Muscle of back (tissue), 13 donors: ENCODE measurements at places on chromosomes 7 and 10. TPM values are rescaled to one million over a fixed set of nuclear protein-coding genes. Genes with fewer than 3 reads are reported as not detected.
A peak's percentile ranks its signal among the peaks of the same experiment; 100 is the strongest.

- no peak for DNase-seq
Measured at GRCh38 chr10:28556142-28556541, 23.2 kb downstream of the WAC start.

DNA sequence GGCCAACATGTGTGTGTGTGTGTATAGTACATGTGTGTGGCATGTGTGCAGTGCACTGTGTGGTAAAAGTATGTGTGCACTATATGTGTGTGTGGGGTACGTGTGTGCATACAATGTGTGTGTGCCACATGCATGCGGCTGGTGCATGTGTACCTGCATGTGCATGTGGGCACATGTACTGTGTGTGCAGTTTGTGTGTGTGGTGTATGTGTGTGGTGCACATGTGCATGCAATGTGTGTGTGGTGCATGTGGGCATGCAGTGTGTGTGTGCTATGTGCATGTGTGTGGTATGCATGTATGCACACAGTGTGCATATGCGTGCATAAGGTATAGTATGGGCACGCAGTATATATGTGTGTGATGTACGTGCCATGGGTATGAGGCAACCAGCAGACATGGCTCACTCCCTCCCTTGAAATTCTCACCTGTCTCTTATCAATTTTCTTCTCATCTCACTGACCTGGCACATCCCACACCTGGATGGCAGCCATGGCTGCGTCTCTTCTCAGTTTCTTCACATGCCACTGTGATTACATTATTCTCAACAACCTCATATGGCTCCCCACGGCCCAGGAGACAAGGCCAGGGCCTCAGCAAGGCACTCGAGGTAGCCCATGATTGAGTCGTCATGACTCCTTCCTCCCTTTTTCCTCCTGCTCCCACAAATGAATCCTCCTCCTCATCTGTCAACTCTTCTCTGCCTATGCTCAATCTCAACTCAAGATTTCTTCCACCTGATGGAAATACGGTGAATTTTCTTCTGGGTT is 57.0 kb downstream of the NUDCD3 start:
- DNase-seq, result no peak

DNA sequence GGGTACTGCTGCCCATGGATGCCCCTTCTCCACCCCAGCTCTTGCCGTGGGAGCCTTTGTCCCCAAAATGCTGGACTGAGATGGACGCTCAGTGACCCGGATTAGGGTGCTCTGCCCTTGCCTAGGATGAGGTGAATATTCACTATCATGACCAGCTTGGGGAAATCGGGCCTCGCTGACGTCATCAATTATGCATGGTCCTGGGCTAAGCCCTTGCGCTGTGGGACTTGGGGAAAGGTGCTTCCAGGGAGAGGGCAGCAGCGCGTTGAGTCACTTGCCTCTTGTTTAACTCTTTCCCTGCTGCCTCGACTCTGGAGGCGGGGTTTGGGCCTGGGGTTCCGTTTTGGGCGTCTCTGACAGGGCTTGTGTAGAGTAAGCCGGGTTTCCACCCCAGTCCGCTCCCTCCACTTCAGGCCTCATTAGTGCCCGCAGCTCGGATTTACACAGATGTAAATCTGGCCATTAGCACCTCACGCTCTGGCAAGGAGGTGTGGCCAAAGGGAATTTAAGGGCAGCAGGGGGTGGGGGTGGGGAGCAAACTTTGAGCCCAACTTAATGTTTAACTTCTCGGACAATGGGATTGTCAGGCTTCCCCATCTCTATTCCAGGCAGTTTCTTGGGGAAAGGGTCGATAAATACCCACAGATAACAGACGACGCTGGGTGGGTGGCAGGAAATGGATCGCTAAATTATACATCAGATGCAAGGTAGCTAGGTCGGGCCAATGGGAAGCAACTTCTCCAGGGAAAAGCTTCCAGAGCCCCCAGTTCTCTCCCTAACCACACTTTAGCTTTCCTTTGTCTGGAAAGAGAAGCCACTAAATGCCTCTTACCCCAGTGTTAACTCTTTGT is 51.3 kb upstream of the TCF7L2 start:
- DNase-seq, result peak; percentile 21

- DNase-seq, result no peak
Measured at GRCh38 chr7:79622781-79623180, 169.3 kb upstream of the MAGI2 start.

GRCh38 chr10:29731760-29732159 is 97.0 kb upstream of the SVIL start:
- DNase-seq, result peak; percentile 60

DNA sequence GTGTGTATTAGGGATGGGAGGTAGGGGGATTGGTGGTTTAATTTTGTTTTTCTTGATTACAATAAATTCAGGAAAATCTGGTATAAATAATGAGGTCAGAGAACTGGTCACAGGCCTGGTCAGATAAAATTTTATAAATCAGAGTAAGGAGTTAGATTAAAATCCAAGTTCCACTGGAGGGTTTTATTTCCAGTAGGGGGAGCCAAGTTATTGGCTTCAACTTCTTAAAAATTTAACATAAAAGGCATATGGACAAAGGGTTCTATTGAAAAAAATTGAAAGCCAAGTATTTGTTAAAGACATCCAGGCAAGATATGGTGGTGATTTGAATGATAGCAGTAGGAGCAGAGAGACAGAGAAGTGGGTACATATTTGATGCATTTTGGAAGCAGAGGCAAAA is 763.3 kb downstream of the SORCS1 start:
- no peak for DNase-seq

DNA sequence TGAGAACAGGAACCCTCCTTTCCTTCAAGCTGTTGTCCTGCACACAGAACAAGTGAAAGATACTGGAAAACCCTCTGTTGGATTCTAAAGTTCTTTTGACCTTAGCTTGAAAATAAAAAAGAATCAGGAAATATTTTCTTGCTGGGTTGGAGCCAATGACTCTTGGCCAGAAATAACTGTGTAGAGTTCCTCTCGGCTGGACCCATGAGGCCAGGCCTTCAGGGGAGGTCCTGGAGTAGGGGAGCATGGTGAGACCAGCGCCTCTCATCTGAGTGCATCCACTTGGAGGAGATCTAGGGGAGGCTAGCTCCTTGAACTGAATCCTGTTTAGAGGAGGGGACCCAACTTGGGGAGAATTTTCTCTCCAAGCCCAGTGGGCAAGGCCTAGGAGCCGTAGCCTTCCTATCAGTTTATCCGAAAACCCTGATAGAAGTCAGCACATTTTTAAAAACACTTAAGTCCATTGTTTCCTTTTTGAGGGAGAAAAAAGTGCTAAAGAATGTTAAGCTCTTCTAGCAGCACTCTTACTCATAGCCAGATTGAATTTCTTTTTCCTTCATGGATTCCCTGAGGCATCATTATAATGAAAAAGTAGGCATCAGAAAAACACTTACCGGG is 635.7 kb upstream of the ANKRD30A start:
- peak; percentile 69 for DNase-seq

DNA sequence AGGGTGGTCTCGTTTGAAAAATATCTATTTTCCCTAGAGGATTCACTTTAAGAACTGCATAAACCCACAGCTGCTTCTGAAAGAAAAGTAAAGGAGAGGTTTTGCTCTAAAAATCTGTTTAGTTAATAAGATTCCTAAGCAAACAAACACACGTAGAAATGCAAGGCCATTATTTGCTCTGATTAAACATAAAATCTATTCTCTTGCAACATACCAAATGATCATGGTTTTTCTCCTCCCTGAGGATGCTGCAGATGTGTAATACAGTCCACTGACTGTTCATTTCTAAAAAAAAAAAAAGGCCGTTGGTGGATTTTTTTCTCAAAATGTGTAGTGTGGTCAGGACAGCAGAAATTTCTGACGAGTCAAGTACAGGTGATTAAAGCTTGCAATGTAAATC is 98.6 kb downstream of the BUB3 start:
- no peak for DNase-seq

DNA sequence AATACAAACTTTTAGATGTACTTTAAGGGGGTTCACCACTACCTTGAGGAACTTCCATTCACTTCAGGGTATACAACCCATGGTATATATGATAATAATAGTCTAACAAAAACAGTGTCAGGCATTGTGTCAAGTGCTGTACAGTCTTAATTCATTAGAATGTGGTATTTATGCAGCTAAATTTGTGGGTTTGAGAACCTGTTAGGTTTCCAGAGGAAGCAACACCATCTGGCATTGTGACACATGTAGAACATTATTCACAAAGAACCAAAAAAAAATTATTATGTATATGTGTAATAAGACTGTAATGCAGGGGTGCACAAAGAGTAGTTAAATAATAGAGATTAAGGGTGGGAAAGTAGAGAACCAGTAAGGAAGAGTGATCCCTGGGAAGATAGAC is 26.3 kb downstream of the TMEM60 start:
- no peak for DNase-seq

- no peak for DNase-seq
Measured at GRCh38 chr7:39696631-39697030, 73.3 kb downstream of the RALA start.

DNA sequence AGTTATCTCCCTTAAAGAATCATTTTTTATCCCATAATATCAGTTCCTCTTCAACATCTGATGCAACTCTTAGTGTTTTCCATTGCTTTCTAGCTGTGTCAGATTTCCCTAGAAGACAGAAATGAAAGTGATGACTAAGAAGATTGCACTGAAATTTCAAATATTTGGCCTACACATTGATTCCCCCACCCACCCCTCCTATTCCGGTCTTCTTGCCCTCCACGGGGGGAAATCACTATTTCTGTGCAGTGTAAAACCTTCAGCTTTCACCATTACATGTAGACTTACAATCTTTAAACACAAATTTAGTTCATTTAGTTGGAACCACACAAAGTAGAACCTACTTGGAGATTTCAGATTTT is 63.7 kb upstream of the IL6 start:
- peak; percentile 27 for DNase-seq

GRCh38 chr10:5876181-5876768 is 13.4 kb downstream of the ANKRD16 start:
- DNase-seq, result no peak

DNA sequence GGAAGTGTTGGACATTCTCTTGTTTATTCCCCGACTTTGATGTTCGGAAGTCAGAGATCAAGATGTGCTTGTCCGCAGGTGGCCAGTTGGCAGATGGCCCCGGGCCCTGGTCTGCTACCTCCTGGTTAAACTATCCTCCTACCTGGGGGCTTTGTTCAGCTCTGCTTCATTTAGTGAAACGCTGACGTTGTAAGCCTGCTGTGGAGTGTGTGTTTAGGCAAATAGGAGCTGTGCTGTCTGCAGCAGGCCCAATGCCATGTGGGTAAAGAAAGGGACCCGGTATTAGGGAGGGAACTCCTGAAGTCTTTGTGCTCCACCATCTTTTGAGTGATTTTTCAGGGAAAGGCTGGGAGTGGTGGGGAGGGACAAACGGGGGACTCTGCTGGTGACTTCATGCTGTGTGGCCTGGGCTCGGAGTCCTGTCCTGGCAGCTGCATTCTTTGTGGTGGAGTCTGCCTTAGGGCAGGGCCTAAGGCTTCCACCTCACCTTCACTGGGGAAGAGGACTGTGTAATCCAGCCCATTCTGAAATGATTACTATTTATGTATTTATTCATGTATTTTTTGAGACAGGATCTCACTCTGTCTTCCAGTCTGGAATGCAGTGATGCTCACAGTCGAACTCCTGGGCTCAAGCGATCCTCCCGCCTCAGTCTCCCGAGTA is 171.1 kb upstream of the KLF6 start:
- no peak for DNase-seq

C10orf67 gene
- polyA plus RNA-seq, result 0.17 TPM

PLEKHS1 gene
- polyA plus RNA-seq, result not detected

RAPGEF5 gene
- polyA plus RNA-seq, result 12.8 TPM
